Osteocyte (in vitro differentiated cells): ENCODE measurements at places on chromosomes 5 and 9. TPM values are rescaled to one million over a fixed set of nuclear protein-coding genes. Genes with fewer than 3 reads are reported as not detected.

Gene GRIN1
- not detected in 2 replicates for total RNA-seq

Gene LRRC70
- total RNA-seq, result 0.73 and 1.6 TPM in 2 replicates

Gene TAF1L
- total RNA-seq, result not detected in 2 replicates

GRCh38 chr5:174110310-174110709, 64.8 kb downstream of the NSG2 start:
- no peak for DNase-seq
- no peak overlapping the region for H3K4me3 ChIP-seq
- H3K27ac ChIP-seq, result no peak overlapping the region

DNA sequence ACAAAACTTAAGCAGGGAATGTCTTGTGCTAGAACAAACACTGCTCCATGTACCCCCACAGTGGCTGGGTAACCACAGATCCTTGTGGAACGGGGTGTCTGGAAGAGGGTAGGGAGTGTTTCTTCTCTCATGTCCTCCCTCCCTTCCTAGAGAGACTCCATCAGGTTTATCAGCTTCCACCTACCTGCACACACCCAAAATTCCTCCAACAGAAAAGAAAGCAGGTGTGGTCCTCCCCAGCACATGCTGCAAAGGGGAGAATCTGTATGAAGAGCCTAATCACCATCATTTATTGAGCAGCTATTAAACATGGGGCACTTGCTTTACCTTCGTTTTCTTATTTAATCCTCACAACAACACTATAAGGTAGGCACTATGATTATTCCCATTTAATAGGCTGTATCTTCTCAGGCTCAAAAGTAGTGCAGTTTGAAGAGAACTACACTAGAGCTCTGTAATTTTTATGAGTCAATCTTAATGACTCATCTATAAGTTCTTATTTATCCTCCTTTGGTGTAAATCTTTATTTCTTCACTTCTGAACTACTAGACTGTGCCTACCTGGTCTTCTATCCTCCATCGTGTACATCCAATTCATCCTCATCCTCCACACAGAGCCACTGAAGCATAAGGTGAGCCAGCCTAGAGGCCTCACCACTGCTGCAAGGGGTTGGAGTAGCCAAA, 31.6 kb downstream of the C9orf40 start:
- no peak for DNase-seq
- H3K4me3 ChIP-seq, result no peak overlapping the region
- H3K27me3 ChIP-seq, result peaks cover 3% of the 10 kb centered on the region
- no peaks in the 10 kb centered on the region for H3K36me3 ChIP-seq

DNA sequence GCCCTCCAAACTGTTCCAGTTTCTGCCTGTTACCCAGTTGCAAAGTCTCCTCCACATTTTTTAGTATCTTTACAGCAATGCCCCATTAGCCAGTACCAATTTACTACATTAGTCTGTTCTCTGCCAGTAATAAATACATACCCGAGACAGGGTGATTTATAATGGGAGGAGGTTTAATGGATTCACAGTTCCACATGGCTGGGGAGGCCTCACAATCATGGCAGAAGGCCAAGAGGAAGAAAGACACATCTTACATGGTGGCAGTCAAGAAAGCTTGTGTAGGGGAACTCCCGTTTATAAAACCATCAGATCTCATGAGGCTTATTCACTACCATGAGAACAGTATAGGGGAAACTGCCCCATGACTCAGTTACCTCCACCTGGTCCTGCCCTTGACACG, 600.7 kb upstream of the CDH6 start:
- no peak overlapping the region for H3K4me3 ChIP-seq
- no peak overlapping the region for H3K27ac ChIP-seq
- no peak for DNase-seq
- H3K4me1 ChIP-seq, result peaks cover 21% of the 10 kb centered on the region
- no peaks in the 10 kb centered on the region for H3K27me3 ChIP-seq
